Stomach (tissue), 19 donors: ENCODE measurements at places on chromosomes 2 and 18.

DNA sequence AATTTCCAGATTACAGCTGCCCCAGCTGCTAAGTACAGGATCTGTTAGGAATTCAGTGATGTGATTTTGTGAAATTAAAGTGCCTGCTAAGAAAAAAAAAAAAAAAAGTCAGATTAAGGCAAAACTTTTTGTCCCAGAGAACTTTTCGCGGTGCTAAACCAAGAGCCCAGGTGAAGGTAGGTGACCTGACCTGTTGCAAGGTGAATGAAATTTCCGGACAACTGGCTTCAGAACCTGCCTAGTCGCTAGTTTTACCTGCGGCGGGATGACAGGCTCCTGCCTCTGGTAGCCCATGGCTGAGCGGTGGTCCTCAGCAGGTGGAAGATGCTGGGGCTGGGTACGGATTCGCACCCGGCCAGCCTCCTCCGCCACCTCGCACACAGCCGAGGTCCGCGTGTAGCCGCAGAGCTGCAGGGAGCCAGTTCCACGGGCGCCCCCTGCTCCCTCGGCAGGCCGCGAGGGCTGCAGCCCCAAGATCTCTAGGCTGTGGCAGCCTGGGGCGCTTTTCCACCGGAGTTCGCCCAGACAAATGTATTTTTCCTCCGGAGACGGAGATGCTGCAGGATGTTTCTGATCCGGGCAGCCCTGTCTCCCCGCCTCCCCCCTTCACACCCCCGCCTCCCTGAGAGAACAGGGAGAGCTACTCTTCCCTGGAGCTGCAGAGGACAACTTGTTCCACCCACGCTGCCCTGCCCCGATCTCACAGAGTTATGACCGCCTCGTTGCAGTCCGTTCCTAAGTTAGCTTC is at the start of gene SLC38A11:
Gene SLC38A11 (minus strand): TSS at position 572 of the 748 bp plus-strand sequence. CDS start 278 bp downstream, at position 294.
- DNase-seq: peak; percentile 72

GRCh38 chr2:85234868-85235267 is 92.9 kb downstream of the TGOLN2 start:
- DNase-seq: no peak

DNA sequence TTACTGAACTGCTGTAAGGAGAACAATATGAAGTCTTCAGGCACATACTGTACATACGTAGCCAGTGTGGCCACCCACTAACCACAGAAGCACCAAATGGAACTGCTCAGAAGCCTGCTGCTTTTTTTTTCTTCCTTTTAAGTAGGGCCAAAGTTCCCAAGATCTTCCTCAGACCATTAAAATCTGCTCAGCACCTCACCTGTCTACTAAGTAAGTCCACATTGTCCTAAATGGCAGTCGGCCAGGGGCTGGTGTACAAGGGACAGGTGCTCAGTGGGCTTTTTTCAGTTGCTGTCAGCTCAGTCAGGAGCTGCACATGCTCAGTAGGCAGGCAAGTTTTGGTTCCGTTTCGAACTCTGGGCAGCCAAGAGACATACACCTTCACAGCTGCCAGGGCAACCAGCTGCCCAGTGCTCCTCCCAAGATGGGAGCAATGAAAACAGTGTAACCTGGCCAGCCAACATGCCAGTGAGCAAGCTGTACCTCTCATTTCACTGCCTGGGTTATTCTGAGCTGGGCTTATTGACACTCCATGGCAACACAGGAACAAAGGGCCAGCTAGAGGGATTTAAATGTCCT is 86.1 kb downstream of the ACVR1 start:
- peak; percentile 75 for DNase-seq

DNA sequence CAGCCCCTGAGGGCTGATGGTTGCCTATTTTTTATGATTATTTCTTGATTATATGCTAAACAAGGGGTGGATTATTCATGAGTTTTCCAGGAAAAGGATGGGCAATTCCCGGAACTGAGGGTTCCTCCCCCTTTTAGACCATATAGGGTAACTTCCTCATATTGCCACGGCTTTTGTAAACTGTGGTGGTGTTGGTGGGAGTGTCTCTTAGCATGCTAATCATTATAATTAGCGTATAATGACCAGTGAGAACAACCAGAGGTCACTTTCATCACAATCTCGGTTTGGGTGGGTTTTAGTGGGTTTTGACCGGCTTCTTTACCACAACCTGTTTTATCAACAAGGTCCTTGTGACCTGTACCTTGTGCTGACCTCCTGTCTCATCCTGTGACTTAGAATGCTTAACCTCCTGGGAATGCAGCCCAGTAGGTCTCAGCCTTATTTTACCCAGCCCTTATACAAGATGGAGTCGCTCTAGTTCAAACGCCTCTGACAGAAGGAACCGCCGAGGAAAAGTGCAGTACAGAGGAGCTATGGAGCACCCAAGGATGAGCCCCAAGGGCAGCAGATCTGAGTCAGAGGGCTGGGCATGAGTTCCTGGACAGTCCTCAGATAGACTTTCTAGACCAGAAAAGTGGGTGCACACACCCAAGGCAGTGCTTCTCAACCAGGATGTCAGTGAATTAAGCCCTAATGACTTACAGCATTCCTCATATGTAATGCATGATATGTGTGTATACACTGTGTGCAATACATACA is 37.1 kb upstream of the ASAP2 start:
- no peak for DNase-seq

DNA sequence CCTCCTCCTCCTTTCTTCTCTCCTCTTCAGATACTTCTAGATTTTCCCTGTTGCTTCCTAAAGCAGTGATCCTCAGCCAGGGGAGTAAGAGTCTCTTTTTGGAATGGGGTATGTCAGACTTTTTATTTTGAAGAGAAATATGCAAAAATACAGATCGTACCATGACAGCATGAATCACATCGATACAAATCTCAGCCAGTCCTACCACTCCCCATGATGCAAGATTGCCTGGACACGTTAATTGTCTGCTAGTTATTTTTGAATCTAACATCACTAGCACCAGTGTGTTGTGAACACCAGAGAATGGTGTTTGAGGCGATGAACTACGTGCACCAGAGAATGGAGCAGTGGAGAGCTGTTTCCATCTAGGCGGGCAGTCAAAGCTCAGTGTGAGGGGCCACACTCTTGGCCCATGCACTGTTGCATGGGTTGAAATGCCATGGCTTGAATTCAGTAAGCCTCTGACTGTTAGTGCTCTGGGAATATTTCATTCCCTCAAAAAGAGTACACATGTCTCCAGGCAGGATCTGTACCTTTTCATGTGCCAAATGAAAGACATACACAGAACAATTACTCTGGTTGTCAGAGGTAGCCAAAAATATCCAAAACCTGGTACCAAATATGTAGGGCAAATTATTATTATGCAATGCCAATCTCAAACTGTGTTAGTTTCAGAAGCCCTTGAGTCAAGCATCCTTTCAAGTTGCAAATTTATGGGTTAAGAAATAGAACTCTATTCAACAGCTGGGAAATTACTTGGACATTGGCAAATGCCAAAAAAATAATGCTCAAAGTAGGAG is 46.3 kb upstream of the RALBP1 start:
- no peak for DNase-seq

- no peak for DNase-seq
Observed at GRCh38 chr2:235347691-235348090, 146.2 kb upstream of the AGAP1 start.

DNA sequence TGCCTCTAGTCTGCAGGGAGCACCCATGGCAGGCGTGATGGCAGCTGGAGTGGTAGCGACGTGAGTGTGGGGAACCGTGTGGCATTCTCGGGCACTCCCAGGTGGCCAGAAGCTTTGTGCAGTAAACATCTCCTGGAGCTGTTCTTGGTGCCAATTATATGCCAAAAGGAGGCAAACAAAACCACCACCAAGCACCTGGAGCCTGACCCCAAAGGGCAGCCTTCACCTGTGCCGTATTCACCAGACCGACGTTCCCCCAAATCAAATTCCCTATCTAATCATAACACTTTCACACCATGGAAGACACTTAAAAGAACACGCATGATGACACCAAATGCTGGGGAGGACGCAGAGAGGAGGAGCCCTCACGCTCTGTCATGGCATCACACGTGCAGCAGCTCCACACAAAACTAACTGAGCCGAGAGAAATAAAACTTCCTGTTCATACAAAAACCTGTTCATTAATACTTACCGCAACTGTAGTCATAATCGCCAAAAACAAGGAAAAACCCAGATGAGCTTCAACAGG is 123.6 kb downstream of the EIPR1 start:
- no peak for DNase-seq

DNA sequence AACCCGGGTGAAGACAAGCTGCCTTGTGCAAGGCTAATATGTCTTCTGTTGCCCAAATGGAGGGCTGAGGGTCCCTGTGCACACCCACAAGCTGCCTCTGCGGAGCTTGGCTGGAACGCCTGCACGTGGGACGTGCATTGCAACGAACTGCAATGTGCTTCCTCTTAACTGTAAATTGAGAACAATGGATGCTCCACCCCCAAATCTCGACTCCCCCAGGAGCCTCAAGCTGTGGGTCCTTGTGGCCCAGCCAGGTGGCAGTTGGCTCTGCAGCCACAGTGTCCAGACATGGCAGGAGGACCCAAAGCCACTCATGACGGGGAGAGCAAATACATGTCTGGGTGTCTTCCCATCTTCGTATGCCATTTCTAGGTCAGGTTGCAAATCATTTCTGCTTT is 90.1 kb downstream of the TWIST2 start:
- DNase-seq: peak; percentile 60

- DNase-seq: no peak
Observed at GRCh38 chr2:109335631-109336176, 206.7 kb downstream of the SH3RF3 start.

GRCh38 chr2:160977376-160977775 is 182.9 kb upstream of the TANK start:
- DNase-seq: no peak

DNA sequence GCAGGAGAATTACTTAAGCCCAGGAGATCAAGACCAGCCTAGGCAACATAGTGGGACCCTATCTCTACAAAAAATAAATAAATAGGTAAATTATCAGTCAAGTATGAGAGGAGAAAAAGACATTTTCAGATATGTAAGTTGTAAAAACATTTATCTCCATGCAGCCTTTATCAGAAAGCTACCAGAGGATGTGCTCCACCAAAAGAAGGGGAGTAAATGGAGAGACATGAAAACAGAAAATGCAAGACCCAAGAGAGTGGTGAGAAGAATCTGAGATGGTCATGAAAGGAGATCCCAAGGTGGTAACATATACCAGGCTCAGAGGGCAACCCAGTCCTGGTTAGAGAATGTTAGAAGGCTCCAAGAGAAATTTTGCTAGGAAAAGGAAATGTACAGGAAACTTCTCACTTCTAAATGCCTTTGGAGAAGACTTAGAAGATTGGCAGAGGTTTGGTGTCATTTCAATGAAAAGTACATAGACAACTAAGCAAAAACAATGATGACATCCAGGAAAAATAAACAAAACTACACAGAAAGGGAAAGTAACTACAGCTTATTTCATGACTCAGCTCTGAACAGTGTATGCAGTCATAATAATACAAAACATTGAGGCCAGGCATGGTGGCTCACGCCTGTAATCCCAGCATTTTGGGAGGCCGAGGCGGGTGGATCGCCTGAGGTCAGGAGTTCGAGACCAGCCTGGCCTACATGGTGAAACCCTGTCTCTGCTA is 19.5 kb downstream of the CIB4 start:
- DNase-seq: no peak

- peak; percentile 1 for DNase-seq
Observed at GRCh38 chr2:185012643-185013042, 414.3 kb downstream of the ZNF804A start.

DNA sequence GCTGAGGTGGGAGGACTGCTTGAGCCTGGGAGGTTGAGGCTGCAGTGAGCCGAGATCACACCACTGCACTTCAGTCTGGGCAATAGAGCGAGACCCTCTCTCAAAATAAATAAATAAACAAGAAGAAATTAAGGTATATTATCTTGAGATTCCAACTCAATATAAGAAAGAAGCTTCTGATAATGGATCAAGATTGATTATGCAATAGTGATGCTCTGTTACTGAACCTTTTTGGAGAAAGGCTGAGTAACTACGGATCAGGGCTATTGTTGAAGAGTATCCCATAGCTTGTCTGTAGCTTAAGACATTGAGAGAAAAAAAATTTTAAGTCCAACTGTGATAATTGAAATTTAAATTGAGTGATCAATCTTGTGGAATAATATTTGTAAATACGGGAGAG is 17.7 kb downstream of the GULP1 start:
- DNase-seq: no peak

DNA sequence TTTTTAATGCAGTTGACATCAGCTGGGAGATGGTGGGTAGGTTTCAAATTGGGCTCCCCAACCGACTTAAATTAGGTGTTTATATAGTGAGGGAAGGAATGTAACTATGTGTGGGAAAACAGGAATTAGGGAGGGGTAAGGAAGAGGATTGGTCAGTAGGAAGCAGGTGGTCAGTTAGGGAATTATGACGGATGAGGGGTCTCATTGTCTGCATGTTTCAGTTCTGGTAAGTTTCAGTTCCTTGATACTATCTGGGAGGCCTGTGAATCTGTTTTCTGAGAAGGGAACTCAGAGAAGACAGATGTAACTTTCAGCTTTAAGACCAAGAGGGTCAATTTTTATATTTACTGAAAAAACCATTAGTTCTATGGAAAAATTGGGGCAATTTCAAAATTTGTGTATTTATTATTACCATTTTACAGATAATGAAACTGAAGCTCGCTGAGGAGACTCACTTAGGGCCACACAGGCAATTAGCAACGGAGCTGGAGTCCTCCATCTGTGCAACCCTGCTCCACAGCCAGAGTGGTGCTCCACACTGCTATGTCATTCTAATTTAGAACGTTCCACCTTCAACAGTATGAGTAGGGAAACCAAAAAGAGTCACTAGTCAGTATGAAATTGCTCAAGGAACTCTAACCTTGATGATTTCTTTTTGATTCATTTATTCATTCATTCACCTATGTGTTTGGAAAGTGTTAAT is 36.0 kb upstream of the CCDC195 start:
- DNase-seq: no peak

DNA sequence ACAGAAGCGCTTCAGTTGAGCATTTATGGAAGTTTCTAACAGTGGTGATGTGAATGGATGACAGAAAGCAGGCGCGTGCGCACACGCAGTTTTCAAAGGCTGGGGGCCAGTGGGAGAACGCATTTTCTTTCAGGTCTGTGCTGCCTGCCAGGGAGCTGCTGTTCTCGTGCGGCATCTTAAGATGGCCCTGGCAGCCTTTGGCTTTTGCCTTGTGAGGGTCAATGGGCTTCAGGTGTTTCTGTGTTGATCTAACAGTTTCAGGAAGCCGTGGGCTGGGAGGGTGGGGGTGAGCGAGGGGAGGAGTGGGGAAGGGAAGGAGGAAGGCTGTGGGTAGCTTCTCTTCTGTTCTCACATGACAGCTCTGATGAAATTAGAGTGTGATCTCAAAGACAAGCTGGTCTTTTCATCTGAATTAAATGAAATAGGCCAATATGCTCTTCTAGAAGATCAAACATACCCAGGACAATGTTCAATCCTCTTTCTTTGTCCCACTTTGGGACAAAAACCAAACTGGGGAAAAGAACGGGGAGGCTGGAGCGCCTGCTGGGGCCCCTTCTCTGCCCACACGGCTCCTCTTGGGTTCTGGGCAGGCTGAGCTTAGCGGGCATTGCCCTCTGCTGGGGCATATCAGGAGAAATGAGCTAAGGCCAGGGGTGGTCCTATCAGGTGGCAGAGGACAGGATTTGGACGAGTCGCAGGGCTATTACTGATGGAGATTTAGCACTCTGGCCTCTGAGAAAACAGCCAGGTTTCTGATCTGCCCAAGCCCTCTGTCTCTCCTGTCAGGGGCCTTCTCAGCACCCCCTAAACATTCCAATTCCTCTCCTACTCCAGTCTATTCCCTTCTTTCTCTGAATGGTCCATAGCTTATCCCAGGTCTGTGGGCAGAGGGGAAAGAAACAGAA is 126.2 kb upstream of the LGALSL start:
- peak; percentile 77 for DNase-seq

- DNase-seq: no peak
Observed at GRCh38 chr2:195563857-195564512, 93.0 kb upstream of the SLC39A10 start.
